Smooth muscle cell of bladder (primary cell): ENCODE measurements at places on chromosomes 5 and 9. TPM values are rescaled to one million over a fixed set of nuclear protein-coding genes. Genes with fewer than 3 reads are reported as not detected.

The EXD3 gene
- 8.4 and 13.2 TPM in 2 replicates for total RNA-seq

The UBE2QL1 gene
- under 0.01 and 0.18 TPM in 2 replicates for total RNA-seq

The IGFBPL1 gene
- under 0.01 TPM in 1 of 2 replicates, not detected in the other for total RNA-seq

The MTAP gene
- 16.8 and 23.1 TPM in 2 replicates for total RNA-seq

The UIMC1 gene
- total RNA-seq: 24.3 and 29.3 TPM in 2 replicates

The SLC46A2 gene
- not detected in 2 replicates for total RNA-seq

The CLPTM1L gene
- total RNA-seq: 249 and 357 TPM in 2 replicates

The GEMIN5 gene
- total RNA-seq: 9.7 and 12.3 TPM in 2 replicates

The LECT2 gene
- not detected in 2 replicates for total RNA-seq

The GMCL2 gene
- not detected in 2 replicates for total RNA-seq

The MEIKIN gene
- not detected in 2 replicates for total RNA-seq

The AHRR gene
- total RNA-seq: 21.9 and 27.0 TPM in 2 replicates

The MCTP1 gene
- 4.7 and 6.1 TPM in 2 replicates for total RNA-seq

The PCDHGB6 gene
- total RNA-seq: 2.7 and 3.1 TPM in 2 replicates

The MAML1 gene
- 3.3 and 4.3 TPM in 2 replicates for total RNA-seq

The GDNF gene
- 0.28 and 0.65 TPM in 2 replicates for total RNA-seq

The FAM78A gene
- total RNA-seq: 0.43 and 0.55 TPM in 2 replicates

The EDIL3 gene
- total RNA-seq: 12.4 and 18.2 TPM in 2 replicates

The ADGRD2 gene
- not detected in 2 replicates for total RNA-seq

The TNFSF15 gene
- total RNA-seq: 0.28 and 0.55 TPM in 2 replicates

The TMEM252 gene
- total RNA-seq: not detected in 2 replicates

The NME5 gene
- total RNA-seq: 1.6 and 2.1 TPM in 2 replicates

The LCN2 gene
- not detected in 2 replicates for total RNA-seq

The ARHGEF28 gene
- 10.4 and 15.9 TPM in 2 replicates for total RNA-seq

The PCDHB8 gene
- 0.09 and 0.43 TPM in 2 replicates for total RNA-seq

The DNM1 gene
- total RNA-seq: 5.7 and 9.6 TPM in 2 replicates

The BTNL3 gene
- total RNA-seq: not detected in 2 replicates

The CLIC3 gene
- 5.0 and 7.8 TPM in 2 replicates for total RNA-seq

The DIPK1B gene
- total RNA-seq: 1.00 and 1.0 TPM in 2 replicates

The FBXW11 gene
- total RNA-seq: 60.7 and 75.9 TPM in 2 replicates

The IER5L gene
- 38.0 and 70.7 TPM in 2 replicates for total RNA-seq
